ENCODE measurements at places on chromosomes 7 and 10. TPM values are rescaled to one million over a fixed set of nuclear protein-coding genes. Genes with fewer than 3 reads are reported as not detected.

DNA sequence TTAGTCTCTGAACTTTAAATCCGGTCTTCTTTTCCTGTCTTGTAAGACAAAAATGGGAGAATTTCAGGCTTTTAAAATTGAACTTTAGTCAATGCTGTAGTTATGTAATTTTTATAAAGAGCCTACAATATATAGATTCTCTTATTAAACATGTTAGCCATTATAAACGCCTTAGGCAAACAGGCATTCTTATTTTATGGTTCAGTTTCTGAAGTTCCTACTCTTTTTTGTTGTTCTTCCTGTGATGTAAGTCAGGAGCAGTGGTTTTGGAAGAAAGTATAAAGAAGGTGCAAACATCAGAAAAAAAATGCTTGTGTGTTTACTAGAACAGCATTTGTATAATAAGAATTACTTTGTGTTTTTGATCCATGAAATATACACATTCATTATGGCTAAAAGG is 41.6 kb downstream of the BICC1 start:
- DNase-seq, result no peak

The DNAH11 gene
- total RNA-seq, result 0.51 TPM

DNA sequence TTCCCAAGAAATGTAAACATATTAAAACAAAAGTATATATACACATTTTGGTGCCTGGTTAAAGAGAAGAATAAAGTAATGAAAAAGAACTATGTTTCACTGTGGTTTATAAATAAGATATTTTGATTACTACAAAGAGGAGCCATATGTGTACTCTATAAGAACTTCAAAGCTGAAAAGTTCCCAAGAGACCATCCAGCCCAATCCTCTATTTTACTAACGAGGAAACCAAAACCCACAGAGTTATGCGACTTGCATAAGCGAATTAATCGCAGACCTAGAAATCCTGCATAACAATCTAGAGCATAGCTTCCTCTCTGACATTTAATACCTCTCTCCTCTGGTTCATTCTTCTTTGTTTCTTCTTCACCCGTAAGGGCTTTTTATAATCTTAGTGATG is 937.1 kb downstream of the CNTNAP2 start:
- DNase-seq, result no peak

The OR6B1 gene
- not detected for total RNA-seq

The CCL26 gene
- total RNA-seq, result 0.83 TPM

All from cardiac septum (tissue), 1 donor.